ENCODE measurements at places on chromosomes 2 and 18.

DNA sequence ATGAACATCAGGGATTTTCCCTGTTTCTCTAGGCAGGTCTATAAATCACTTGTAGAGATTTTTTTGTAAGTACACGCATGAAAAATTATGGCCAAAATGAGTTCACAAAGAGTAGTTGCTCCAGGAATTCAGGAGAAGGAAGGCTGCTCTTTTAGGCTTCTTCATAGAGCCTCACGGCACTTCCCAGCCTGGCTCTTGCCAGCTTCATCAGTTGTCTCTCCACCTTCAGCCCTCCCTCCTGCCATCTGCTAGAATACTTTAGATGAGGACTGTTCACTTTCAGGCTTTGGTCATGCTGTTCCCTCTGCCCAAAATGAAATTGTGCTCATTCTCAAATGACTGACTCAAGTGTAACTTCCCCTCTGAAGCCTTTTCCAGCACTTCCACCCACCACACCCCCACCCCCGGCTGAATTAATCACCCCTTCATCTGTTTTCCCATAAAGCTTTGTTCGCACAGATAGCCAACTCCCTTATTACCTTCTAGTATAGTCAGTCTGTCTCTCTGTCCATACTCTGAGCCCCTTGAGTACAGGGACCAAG lies 1.8 kb upstream of the ABCA12 start:
- no peak for DNase-seq

DNA sequence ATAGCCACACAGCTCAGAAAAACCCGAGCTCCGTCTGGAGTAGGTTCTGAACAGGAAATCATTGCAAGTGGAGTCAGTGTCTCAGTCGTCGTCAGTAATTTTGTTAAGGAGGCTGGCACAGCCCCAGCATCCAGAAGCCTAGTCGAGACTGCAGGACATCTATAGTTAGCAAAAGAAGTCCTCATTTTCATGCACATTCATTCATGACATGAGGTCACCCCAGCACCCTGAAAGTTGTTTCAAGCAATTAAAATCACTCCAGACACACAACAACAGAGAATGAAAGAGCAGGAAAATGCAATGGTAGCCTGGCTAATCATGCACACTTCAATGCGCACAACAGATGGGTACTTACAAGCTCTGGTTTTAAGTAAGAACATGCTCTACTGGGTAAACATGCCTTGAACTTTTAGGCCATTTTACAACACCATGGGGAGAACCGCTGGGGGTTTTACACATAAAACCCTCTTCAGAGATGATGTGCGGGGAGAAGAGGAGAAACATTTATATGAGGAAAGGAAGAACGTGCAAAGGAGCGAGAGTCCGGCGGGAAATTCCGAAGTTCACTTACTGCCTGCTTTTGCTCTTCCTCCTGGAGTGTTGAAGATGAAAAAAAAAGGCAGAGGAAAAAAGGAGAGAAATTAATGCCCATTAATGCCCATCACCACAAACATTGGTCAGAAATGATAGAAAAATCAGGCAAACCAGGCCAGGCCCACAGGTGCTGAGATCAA lies 77.4 kb upstream of the DNMT3A start:
- DNase-seq = no peak

GRCh38 chr2:67833632-67834031 lies 229.2 kb downstream of the C1D start:
- DNase-seq = no peak

DNA sequence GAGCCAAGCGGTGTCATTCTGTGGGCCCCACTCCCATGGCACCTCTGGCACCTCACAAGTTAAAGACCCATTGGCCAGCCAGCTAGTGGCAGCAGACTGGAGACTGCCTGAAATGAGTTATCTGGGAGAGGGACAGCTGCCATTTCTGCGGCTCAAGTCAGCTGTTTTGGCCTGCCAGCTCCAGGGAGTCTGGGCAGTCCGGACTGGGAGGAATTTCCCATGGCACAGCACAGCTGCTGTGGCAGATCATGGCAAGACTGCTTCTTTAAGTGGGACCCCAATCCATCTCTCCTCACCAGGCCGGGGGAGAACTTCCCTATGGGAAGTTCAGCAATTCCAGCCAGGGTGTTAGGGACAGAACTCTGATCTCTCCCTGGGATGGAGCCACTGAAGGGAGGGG lies 2187.6 kb upstream of the CELF4 start:
- no peak for DNase-seq

DNA sequence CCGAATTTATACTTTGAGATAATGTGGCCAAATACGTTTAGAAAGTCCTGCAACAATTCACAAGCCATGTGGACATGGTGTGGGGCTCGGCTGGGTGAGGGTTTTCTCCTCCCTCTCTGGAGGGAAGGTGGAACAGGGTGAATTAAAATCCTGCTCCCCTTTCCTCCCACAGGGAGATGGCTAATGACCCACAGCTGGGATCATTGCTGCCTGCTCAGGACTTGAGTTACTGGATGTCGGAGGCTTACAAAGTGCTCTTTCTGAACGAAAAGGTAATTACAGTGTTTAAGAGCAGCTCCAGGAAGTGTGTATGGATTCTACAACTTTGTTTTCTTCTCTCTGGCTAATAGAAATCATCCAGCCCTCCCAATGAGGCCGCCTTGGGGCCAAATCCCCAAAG lies 97.9 kb upstream of the ALKAL2 start:
- DNase-seq = no peak

DNA sequence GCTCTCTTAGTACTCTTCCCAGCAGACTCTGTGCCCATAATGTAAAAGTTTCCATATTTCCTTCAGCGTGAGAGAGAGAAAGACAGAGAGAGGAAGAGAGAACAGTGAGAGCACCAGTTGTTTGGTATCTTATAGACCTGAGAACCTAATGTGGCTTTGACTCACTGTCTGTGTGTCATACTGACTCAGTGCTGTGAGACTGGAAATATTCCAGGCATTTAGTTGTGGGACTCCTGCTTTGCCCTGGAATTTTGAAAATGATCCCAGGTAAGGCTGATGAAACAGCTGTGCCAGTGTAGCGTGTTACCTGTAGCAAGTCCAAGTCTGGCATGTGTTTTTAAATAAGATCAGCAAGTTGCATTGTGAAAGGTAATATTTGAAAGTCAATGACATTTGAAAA lies 87.9 kb upstream of the KCNH7 start:
- peak; percentile 92 for DNase-seq

GRCh38 chr2:83967854-83968253 lies 491.2 kb downstream of the SUCLG1 start:
- DNase-seq = peak; percentile 45

- peak; percentile 99 for DNase-seq
Observed at GRCh38 chr18:49491857-49492693, 5.0 kb upstream of the C18orf32 start.

DNA sequence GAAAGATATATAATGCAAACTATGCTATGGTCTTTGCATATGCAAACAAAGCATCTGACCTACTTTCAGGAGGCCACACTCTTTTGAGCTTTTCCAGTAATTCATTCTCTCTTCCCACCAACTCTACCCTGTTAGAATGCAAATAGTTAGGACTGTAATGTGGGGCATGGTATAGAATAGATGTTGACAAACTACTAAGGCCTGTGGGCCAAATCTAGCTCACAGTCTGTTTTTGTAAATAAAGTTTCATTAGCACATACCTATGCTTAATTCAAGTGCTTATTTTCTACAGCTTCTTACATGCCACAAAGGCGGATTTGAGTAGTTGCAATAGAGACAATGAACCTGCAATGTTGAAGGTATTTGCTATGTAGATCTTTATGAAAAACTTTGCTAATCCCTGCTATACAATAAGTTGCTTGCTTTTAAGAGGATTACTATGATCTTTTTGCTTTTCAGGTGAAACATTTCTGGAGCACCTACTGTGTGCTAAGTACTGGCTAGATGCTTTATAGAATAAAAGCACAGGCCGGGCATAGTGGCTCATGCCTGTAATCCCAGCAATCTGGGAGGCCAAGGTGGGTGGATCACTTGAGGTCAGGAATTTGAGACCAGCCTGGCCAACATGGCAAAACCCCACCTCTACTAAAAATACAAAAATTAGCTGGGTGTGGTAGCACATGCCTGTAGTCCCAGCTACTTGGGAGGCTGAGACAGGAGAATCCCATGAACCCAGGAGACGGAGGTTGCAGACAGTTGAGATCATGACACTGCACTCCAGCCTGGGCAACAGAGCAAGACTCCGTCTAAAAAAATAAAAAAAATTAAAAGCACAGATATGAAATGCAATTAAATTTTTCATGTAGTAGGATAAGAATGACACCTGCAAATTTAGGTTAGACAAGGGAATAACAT lies 267.8 kb downstream of the DPP10 start:
- no peak for DNase-seq

GRCh38 chr2:237539681-237540080 lies 26.7 kb upstream of the PRLH start:
- no peak for DNase-seq

DNA sequence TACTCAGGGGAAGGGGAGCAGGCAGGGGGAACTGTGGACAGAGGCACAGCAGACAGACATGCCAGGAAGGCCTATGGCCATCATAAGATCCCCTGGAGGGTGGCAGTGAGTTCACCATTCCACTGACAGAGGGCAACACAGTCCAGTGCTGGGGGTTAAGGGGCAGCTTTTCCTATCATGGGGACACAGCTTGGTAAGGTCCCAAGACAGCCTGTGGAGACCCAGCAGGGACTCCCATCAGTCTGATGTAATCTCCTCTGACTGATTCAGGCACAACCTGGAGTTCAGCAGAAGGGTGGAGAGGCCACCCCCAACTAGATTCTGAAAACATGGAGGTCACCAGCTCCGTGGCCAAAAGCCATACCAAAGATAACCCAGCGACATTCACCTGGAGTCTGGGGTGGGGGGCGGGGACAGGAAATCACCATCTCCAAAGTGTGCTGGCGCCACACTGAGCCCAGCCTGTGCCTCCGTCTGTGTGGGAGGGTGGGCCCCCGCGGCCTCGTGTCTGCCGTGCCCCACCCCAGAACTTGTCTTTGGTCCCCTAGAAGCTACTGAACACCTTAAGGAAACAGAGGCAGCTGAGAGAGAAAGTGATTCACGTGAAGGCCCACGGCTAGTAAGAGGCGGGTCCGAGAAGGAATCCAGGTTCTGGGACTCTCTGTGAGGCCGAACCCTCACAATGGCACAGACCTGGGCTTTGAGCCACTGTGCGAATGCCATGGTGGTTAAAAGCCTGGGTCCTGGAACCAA lies 28.6 kb downstream of the DNMT3A start:
- DNase-seq = no peak

DNA sequence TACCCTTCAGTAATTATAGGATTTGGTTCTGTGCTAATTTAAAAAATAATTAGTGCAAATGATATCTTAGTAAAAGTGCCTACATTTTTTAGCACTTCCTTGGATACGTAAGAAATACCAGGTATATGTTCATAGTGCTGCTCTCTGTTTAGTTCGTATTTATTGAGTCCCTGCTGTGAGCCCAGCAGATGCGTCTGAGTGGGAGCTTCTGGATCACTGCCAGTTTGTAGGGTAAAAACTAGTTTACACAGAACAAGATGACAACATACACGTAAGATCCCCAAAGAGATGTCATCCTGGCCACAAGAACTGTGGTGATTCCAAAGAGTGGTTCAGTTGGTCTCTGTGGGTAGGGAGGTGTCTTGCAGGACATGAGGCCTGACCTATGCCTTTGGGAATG lies 103.2 kb downstream of the CTIF start:
- no peak for DNase-seq

- DNase-seq = no peak
Observed at GRCh38 chr2:164102366-164102765, 366.6 kb upstream of the FIGN start.

DNA sequence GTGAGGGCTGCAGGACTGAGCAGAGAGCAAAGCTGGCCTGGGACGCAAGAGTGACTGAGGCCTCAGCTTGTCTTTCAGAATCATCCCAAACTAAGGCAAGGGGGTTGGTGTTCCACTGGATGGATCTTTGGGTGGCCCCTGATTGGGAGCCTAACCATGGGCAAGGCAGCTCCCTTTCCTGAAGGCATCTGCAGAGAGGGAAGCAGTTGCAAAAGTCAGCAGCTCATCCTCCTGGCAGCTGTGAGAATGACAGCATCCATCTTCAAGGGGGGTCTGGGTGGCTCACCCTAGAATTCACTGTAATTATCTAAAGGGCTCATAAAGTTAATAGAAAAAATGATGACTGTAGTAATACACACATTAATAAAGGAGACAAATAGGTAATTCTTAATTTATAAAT lies 46.5 kb upstream of the RAB31 start:
- peak; percentile 50 for DNase-seq

- no peak for DNase-seq
Observed at GRCh38 chr2:46999857-47000678, 84.5 kb upstream of the MCFD2 start.

- DNase-seq = peak; percentile 94
Observed at GRCh38 chr2:46825939-46826568, 89.6 kb downstream of the MCFD2 start.

DNA sequence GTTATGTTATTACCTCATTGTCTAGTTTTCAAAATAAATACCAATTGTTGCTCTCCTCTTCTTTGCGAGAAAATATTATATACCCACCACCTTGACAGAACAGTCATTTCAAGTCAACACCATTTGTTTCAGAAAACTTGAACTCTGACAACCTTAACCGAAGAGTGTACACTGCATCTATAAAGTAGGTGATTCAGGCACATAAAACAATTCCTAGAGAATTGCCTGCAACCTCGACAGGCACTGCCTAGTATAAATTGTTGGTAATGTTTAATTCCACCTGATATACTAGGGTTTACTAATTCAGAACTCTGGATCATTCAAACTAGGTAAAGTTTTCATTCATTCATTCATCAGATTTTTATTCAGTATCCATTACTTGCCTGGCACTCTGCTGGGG lies 121.8 kb downstream of the AKAIN1 start:
- DNase-seq = no peak

- peak; percentile 90 for DNase-seq
Observed at GRCh38 chr18:36580874-36581750, 247.7 kb downstream of the TPGS2 start.

Measured in ELR (cell line).